Stimulated activated CD8-positive, alpha-beta memory T cell treated with anti-CD3 and anti-CD28 coated beads, Interleukin-4, amount 100 ng/mL, for 1 hour (primary cell): ENCODE measurements at places on chromosomes 3 and 15.
A peak's percentile ranks its signal among the peaks of the same experiment; 100 is the strongest.

- no peak for DNase-seq
These were observed 28.6 kb upstream of the TEX264 start for GRCh38 chr3:51642462-51642861.

GRCh38 chr15:63953524-63953923 lies 92.8 kb downstream of the DAPK2 start:
- DNase-seq: no peak

DNA sequence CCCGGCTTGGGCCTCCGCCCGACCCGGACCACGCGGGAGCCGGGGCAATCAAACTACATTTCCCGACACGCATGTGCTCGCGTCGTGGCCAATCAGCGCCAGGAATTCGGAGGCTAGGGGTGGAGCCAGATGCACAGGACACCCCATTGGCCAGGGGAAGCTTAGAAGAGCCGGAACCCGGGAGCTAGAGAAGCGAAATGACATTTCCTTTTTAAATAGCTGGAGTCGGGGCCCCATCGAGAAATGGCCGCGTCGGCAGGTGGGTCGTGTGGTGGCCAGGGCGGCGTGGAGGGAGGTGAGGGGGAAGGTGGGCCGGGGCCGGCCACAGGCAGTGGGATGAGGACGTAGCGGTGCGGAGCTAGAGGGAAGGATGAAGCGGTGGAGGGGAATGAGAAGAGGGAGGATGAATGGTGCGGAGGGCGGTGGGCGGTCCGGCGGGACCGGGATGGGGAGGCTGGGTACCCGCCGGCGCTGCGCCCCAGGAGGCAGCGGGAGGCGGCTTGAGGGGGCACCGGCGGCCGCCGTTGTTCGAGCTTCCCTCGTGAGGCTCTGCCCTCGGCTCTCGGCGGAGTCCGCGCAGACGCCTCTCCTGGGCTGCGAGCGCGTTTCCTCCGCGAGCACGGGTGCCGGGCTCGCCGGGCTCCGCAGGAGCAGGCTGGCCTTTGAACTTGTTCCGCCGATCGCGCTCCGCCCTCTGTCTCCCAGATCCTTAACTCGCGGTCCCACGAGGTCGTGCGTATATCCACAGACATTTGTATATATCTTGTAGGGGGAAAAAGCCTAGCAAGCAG lies at the start of gene KBTBD8:
TSS of gene KBTBD8 (plus strand) at position 195 of the 791 bp plus-strand sequence. CDS start at position 244, 49 bp downstream.
- DNase-seq: peak; percentile 89

DNA sequence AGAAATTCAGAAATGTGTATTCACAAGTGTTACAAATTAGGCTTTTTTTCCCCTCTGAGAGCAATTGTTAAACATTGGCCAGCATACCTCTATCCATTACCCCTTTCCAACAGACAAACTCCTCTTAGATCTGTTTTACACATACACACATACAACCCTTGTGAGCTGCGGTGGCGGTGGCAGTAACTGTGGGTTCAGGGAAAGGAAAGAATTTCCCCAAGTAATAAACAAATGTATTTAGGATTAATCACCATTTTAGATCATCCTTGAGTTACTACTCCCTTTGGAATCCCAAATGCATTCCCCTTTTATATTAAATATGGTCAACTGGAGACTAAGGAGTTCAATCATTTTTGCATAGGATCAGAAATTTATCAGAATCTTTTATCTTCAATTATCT lies 667.0 kb downstream of the FHIT start:
- no peak for DNase-seq
